Stimulated activated CD8-positive, alpha-beta memory T cell treated with anti-CD3 and anti-CD28 coated beads, Interleukin-15, amount 100 ng/mL, for 4 hours (primary cell): ENCODE measurements at places on chromosomes 3 and 15.

GRCh38 chr3:136818191-136818768 is 646 bp upstream of the SLC35G2 start:
- DNase-seq = no peak

DNA sequence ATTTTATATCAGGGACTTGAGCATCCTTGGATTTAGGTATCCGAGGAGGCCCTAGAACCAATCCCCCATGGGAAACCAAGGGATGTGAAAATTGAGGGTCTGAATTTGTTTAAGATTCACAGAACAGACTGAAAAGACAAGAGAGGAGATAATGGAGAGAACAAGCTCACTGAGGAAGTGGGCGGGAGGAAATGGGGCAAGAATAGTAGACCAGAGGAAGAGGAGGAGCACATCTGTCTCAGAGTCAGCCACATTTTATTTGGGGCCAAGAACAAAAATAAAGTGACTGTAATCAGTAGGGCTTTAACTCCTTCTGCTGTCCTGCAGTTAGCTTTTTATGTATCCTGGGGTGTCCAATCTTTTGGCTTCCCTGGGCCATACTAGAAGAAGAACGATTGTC is 63.8 kb downstream of the BLM start:
- no peak for DNase-seq

- no peak for DNase-seq
Measured at GRCh38 chr3:177069514-177070329, 127.6 kb downstream of the TBL1XR1 start.

DNA sequence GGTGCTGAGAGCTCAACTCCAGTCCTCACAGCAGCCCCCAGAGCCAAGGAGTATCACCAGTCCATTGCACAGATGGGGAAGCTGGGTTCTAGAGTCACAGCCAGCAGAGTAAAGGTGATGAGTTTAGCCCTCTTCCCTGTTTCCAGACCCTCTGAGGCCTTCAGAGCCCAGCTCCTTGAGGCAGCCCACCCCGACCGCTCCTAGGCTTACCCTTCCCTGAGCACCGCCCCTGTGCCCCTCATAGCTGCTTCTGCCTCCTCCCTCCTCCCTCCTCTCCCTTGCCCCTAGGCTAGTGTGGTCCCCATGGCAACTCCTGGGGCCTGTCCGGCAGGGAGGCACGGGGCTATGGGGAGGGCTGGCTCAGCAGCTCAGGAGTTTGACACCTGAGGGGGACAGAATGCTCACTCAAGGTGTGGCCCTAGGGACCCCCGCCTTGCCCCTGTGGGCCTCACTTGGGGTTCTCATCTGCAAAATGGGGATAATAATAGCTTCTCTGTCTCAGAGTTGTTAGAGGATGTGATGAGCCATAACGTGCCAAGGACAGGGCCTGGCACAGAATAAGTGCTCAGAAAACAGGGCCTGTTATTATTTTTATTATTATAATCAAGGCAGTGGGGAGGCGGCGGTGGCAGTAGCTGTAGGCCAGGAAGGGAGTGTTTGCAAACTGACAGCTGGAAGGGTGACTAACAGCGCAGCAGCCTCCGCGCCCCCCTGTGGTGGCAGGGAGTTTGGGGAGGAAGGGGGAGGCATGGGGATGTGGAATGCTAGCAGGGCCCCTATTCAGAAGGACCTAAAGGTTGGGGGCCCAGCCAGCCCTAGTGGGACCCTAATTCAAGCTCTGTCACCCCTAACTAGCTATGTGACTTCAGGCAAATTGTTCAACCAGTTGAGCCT is 11.5 kb downstream of the CSK start:
- DNase-seq = peak; percentile 62

DNA sequence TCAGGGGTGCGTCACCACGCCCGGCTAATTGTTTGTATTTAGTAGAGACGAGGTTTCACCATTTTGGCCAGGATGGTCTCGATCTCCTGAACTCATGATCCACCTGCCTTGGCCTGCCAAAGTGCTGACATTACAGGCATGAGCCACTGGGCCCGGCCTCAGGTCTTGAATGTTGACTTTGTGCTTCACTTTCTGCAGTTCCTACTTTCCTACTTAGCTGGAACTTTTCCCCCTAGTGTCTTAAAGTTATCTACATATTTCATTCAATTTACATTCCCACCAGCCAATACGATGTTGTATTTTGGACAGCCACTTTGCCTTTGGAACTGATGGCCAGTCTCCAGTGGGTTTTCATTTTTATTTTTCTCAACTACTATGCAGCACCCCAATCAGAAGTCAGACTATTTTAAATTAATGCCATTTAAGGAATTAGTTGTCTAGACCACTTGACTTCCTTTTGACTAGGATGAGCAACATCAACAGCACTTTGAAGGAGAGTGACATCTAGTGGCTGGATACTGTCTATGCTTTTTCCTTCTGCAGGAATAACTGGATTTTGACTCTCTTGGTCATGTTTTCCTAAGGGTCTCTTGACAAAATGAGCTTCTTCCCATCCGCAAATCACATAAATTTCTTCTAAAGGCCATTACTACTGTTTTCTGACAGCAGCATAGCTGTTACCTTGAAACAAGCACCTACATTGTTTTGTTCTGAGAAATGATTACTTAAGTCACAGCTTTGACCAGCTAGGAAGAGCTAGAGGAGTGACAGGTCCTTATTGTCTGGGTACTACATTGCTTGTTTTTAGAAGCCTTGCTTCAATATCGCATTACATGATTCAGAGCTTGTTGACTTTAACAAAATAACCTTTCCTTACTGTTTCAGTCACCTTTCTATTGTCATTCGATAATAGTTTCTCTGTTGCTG is 140.2 kb downstream of the ITPR1 start:
- DNase-seq = no peak

DNA sequence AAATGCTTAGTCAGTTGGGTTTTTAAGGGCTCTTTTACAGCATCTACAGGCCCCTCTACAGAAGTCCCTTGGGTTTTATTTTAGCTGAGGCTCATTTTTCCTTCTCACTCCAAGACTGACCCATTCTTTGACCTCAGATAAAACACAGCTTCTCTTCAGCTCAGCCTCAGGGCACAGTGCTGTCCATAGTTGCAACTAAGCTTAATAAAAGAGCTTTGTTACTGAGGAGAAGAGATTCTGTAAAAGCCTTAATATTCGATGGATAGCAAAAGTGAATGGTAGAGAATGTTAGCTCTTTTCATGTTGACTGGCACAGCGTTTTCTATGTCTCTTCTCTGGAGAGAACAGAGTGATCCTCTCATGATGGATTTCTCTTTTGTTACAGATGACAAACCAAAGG is 277.9 kb downstream of the BBX start:
- no peak for DNase-seq

- no peak for DNase-seq
Measured at GRCh38 chr3:54733106-54734006, 194.5 kb downstream of the LRTM1 start.

- DNase-seq = no peak
Measured at GRCh38 chr15:101296418-101297405, 1.7 kb upstream of the SNRPA1 start.

GRCh38 chr3:105499961-105500360 is 133.3 kb downstream of the ALCAM start:
- DNase-seq = no peak

DNA sequence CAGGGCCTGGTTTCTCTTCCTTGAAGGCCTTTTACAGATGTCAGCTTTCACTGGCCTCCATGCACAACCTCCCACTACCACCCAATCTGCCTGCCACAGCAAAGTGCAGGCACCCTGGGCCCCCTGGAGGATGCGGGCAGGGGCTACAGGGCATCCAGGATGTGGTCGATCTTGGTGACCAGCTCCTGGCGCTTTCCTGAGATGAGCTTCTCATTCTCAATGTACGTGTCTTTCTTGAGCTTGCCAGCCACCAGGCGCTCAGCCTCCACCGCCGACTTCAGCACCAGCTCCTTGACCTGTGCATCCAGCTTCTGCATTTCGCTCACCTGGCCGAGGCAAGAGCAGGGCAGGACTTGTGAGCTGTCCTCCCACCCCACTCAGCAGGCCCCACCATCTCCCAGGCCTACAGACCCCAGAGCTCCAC is 30.3 kb downstream of the RPN1 start:
- no peak for DNase-seq

DNA sequence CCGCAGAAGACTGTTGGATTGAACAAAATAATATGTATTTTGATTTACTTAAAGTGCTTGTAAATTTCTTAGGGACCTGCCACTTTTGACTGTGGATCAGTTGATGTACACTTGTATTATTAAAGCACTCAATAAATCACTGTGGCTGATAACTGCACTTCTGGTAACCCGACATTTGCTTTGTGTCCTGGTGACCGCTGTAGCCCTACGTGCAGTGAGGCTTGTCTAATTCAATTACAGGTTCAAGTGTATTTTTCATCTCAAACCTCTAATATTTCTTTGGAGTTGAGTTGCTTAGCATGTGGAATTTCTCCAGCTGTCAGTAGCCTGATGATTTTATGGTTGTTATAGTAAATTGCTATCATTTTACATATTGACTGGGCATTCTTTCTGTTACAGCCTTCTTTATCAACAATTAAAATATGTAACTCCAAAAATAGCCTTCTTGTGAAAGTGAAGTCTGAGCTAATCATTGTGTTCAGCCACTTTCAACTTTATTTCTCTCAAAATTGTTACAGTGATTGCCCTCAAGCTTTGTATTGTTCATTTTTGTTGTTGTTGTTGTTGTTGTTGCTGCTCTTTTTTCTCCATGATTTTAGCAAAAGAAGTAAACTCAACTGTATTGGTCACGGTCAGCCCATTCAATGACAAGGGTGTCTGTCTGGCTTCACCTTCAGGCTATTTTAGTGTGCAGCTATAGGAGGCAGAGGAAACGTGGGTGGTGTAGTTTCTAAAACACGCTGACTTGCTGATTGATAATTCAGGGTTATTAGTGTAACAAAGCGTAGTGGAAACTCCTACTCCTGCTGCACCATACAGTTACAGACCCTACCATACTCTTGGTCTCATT is 215.1 kb upstream of the UBE2E1 start:
- no peak for DNase-seq
